ENCODE measurements at places on chromosomes 13 and 19.

DNA sequence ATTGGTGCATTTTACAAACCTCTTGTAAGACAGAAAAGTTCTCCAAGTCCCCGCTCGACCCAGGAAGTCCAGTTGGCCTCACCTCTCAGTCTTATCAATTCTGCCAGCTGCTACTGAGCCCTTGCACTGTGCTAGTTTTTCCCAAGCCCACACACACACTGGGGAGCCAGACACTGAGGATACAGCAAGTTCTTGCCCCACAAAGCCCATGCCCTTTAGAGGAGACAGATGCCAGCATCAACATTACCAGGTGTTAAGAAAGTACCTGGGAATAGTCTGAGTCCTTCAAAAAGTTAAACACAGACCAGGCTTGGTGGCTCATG lies 175.0 kb downstream of the PTPRS start:
- no peak overlapping the region for H3K4me3 ChIP-seq
- H3K4me1 ChIP-seq, result peaks cover 2% of the 10 kb centered on the region
- no peak for DNase-seq
- no peaks in the 10 kb centered on the region for H3K36me3 ChIP-seq
- no peak overlapping the region for H3K27ac ChIP-seq

- H3K27ac ChIP-seq, result no peak overlapping the region
- H3K4me3 ChIP-seq, result no peak overlapping the region
- H3K27me3 ChIP-seq, result peaks cover 7% of the 10 kb centered on the region
Observed at GRCh38 chr19:30783212-30783611, 411.0 kb downstream of the ZNF536 start.

DNA sequence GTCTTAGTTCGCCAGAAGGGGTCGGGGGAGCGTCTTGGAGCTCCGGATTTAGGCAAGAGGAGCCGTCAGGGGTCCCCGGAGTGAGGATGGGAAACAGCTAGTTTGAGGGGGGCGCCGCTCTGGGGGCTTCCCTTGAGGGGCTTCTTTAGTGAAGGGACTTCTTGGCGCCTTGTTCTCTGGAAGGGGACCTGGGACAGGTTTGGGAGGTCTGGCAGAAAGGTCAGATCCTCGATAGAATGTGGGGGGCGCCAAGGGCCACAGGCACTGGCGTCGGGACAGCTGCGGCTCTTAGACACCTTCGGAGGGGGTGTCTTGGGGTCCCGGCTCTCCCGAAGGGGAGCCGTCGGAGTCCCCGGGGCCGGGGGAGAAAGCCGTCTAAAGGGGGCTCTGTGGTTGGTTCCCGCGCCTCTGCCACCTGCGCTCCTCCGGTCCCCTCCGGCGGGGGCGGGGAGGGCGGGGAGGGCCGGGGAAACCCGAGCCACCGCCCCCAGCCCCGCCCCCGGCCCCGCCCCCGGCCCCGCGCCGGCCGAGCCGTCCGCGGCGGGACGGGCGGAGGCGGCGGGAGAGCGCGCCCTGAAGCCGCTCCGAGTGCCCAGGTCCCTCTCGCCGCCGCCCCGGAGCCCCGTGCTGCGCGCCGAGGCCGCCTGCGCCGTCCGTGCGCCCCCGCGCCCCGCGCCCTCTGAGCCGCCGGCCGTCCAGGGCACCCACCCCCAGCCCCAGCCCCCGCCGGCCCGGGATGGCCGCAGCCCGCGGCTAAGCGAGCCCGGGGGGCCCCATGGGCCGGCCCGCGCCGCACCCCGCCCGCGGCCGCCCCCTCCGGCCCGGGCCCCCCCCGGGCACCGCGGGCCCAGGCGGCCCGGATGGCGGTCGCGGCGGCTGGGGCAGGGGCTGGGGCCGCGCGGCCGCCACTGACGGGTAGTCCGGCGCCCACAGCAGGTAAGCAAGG lies at the start of gene NRTN:
TSS of gene NRTN (plus strand) at position 552 of the 946 bp plus-strand sequence. CDS start 19,099 bp downstream, outside the sequence.
- DNase-seq, result no peak
- peak within 1 kb of the TSS; percentile 81 for H3K4me3 ChIP-seq
- H3K4me1 ChIP-seq, result peaks cover 18% of the 10 kb centered on the region
- peaks cover 54% of the 10 kb centered on the region for H3K27me3 ChIP-seq
- no peaks in the 10 kb centered on the region for H3K36me3 ChIP-seq

- H3K27ac ChIP-seq, result no peak overlapping the region
- DNase-seq, result no peak
- H3K36me3 ChIP-seq, result no peaks in the 10 kb centered on the region
- H3K27me3 ChIP-seq, result no peaks in the 10 kb centered on the region
- H3K4me1 ChIP-seq, result no peaks in the 10 kb centered on the region
Observed at GRCh38 chr13:57932061-57932460, 300.5 kb downstream of the PCDH17 start.

GRCh38 chr19:958967-959855 lies 24.9 kb upstream of the WDR18 start:
- H3K36me3 ChIP-seq, result peaks cover 26% of the 10 kb centered on the region
- no peak overlapping the region for H3K27ac ChIP-seq
- H3K27me3 ChIP-seq, result no peaks in the 10 kb centered on the region
- no peak overlapping the region for H3K4me3 ChIP-seq
- DNase-seq, result no peak
- H3K4me1 ChIP-seq, result peaks cover 13% of the 10 kb centered on the region

GRCh38 chr13:94413598-94413944 lies 65.9 kb downstream of the DCT start:
- DNase-seq, result no peak
- no peaks in the 10 kb centered on the region for H3K36me3 ChIP-seq
- no peak overlapping the region for H3K4me3 ChIP-seq
- H3K4me1 ChIP-seq, result peaks cover 5% of the 10 kb centered on the region
- H3K27me3 ChIP-seq, result peaks cover 15% of the 10 kb centered on the region

DNA sequence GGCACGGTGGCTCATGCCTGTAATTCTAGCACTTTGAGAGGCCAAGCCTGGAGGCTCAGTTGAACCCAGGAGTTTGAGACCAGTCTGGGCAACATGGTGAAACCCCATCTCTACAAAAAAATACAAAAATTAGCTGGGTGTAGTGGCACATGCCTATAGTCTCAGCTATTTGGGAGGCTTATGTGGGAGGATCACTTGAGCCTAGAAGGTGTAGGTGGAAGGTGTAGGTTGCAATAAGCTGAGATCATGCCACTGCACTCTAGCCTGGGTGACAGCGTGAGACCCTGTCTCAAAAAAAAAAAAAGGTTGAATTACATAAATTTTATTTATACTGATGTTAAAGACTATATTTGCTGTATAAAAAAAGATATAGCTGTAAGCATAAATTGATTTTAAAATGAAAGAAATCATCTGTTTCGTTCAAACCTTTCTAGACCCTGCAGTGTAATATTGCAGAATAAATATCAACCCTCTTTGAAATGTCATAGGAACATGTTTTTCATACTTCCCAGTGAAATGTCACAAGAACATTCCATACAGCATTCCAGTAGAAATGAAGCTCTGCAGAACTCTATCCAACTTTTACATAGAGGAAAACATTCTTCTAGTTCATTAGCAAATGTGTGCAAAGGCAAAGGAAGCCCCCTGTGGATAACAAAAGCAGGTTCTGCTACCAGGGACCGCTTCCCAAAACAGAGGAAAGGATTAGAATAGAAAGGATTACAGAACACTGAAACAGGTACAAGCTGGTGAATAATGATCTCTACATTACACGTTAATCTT lies 76.0 kb downstream of the CAB39L start:
- no peak overlapping the region for H3K27ac ChIP-seq
- H3K36me3 ChIP-seq, result peaks cover 18% of the 10 kb centered on the region
- no peak overlapping the region for H3K4me3 ChIP-seq
- no peak for DNase-seq

- no peak for DNase-seq
- peaks cover 50% of the 10 kb centered on the region for H3K4me1 ChIP-seq
- peaks cover 25% of the 10 kb centered on the region for H3K36me3 ChIP-seq
- H3K27me3 ChIP-seq, result no peaks in the 10 kb centered on the region
- H3K4me3 ChIP-seq, result no peak overlapping the region
- H3K27ac ChIP-seq, result no peak overlapping the region
Observed at GRCh38 chr13:77316430-77316829, 10.5 kb downstream of the MYCBP2 start.

GRCh38 chr19:29410601-29411000 lies 115.2 kb upstream of the VSTM2B start:
- DNase-seq, result no peak
- no peak overlapping the region for H3K27ac ChIP-seq
- H3K4me3 ChIP-seq, result no peak overlapping the region
- no peaks in the 10 kb centered on the region for H3K36me3 ChIP-seq
- H3K4me1 ChIP-seq, result no peaks in the 10 kb centered on the region
- H3K27me3 ChIP-seq, result peaks cover 5% of the 10 kb centered on the region

DNA sequence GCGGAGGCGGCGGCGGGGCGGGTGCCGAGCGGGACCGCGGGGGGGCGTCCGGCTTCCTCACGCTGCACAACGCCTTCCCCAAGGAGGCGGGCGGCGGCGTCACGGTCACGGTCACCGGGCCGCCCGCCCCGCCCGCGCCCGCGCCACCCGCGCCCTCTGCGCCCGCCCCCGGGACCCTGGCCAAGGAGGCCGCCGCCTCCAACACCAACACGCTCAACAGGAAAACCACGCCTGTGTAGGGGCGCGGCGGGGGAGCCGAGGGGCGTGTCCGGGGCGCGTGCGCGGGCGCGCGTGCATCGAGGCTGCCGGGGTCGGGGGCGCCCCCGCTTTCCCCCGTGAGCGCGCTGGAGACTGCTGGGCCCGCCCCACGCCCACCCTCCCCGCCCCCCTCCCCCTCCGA lies 8.8 kb upstream of the CACNG6 start:
- no peak overlapping the region for H3K4me3 ChIP-seq
- DNase-seq, result no peak
- peaks cover 24% of the 10 kb centered on the region for H3K4me1 ChIP-seq
- H3K27me3 ChIP-seq, result peaks cover 42% of the 10 kb centered on the region
- H3K27ac ChIP-seq, result no peak overlapping the region

GRCh38 chr13:68588623-68589022 lies 1358.5 kb upstream of the PCDH9 start:
- no peak overlapping the region for H3K4me3 ChIP-seq
- no peak overlapping the region for H3K27ac ChIP-seq
- H3K4me1 ChIP-seq, result no peaks in the 10 kb centered on the region
- H3K36me3 ChIP-seq, result no peaks in the 10 kb centered on the region

GRCh38 chr19:41821003-41821735 lies 23.3 kb downstream of the LYPD4 start:
- peaks cover 8% of the 10 kb centered on the region for H3K27me3 ChIP-seq
- peak overlapping the region; percentile 14 for H3K27ac ChIP-seq
- H3K36me3 ChIP-seq, result no peaks in the 10 kb centered on the region
- H3K4me3 ChIP-seq, result no peak overlapping the region

- H3K4me3 ChIP-seq, result no peak overlapping the region
- no peak overlapping the region for H3K27ac ChIP-seq
- H3K36me3 ChIP-seq, result peaks cover 38% of the 10 kb centered on the region
- H3K4me1 ChIP-seq, result peaks cover 18% of the 10 kb centered on the region
Observed at GRCh38 chr13:95745289-95745688, 68.3 kb downstream of the DNAJC3 start.

- peaks cover 30% of the 10 kb centered on the region for H3K4me1 ChIP-seq
- peaks cover 84% of the 10 kb centered on the region for H3K27me3 ChIP-seq
- no peak for DNase-seq
- H3K36me3 ChIP-seq, result peaks cover 7% of the 10 kb centered on the region
Observed at GRCh38 chr19:13011653-13012389, 16.5 kb downstream of the NFIX start.

DNA sequence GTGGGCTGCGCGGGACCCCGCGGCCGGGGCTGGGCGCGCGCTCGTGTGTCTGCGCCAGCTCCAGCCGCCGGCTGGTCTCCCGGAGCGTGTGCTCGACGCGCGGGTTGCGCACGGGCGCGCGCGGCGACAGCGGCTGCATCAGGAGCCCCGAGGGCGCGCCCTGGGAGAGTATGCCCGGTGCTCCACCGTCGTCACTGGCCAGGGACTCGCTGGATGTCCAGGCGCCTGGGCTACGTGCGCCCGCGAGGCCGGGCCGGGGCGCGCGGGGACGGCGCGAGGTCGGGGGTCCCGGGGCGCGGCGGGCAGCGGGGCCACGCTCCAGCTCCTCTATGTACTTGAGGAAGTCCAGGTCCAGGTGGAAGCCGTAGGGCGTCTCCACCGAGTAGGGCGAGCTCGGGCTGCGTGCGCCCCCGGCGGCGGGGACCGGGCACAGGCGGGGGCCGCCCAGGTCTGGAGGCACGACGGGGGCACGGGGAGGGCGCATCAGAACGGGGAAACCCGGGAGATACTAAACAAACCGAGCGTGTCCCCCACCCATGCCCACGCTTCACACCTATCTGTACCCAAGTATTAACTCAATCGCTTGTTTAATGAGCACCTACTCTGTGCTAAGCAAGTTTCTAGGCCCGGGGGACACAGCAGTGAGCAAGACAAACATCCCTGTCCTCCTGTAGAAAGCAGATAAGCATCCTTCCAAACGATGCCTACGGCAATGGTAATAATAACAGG lies 7.6 kb downstream of the KANK3 start:
- peaks cover 17% of the 10 kb centered on the region for H3K4me1 ChIP-seq
- H3K36me3 ChIP-seq, result no peaks in the 10 kb centered on the region
- H3K4me3 ChIP-seq, result peak overlapping the region; percentile 57
- peaks cover 26% of the 10 kb centered on the region for H3K27me3 ChIP-seq
- peak; percentile 35 for DNase-seq

DNA sequence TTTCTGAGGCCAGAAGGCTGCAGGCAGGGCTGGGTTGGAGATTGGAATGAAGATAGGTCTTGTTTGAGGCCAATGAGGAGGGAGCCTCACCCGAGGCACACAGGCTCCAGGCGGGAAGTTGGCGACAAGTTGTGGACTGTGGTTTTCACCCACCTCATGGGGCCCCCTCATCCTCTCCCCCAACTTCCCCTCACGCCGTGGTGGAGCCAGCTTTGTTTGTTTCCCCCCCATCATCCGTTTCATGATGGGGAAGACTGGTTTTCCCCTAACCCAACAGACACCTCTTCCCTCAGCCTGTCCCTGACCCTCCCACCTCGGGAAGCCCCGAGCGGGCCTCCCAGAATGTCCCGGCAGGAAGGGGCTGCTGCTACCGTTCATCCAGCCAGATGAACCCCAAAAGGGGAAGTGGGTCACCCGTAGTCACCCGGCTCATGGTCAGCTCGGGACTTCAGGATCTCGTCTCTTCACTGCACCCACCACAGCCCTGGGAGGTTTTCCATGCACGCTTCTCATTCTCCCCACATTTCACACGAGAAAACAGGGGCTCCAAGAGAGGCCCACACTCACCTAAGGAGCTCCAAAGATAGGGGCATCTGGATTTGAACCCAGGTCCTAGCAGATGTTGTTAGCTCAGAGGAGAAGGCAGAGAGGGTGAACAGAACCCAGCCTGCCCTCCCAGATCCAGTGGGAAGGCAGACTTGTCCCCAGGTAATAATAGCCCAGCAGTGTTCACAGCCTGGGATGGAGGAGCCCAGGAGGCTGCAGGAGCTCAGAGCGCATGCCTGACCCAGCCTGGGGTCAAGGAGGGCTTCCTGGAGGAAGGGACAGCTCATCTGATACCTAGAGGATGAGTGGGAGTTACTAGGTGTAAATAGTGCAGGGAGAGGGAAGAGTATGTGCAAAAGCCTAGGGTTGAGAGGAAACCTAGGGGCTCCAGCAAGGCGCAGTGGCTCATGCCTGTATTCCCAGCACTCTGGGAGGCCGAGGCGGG lies 23.5 kb downstream of the CEACAM16 start:
- peak overlapping the region; percentile 51 for H3K27ac ChIP-seq
- H3K4me1 ChIP-seq, result peaks cover 30% of the 10 kb centered on the region
- H3K36me3 ChIP-seq, result no peaks in the 10 kb centered on the region
- peak overlapping the region; percentile 36 for H3K4me3 ChIP-seq

- H3K27me3 ChIP-seq, result no peaks in the 10 kb centered on the region
- H3K36me3 ChIP-seq, result peaks cover 4% of the 10 kb centered on the region
- H3K27ac ChIP-seq, result peak overlapping the region; percentile 98
Observed at GRCh38 chr19:18021121-18021755, 13.3 kb downstream of the ARRDC2 start.

- peaks cover 36% of the 10 kb centered on the region for H3K36me3 ChIP-seq
- no peak overlapping the region for H3K4me3 ChIP-seq
- no peaks in the 10 kb centered on the region for H3K27me3 ChIP-seq
Observed at GRCh38 chr13:49063497-49063896, 87.8 kb downstream of the FNDC3A start.

- H3K36me3 ChIP-seq, result peaks cover 68% of the 10 kb centered on the region
- DNase-seq, result no peak
- no peaks in the 10 kb centered on the region for H3K27me3 ChIP-seq
- peak overlapping the region; percentile 84 for H3K27ac ChIP-seq
- H3K4me3 ChIP-seq, result no peak overlapping the region
- peaks cover 70% of the 10 kb centered on the region for H3K4me1 ChIP-seq
Observed at GRCh38 chr13:99357941-99358340, 50.7 kb upstream of the GPR183 start.
